NCI-H1694 treated with DMSO at 0.1 percent for 48 hours (cell line): ENCODE measurements at places on chromosomes 11 and 22.

DNA sequence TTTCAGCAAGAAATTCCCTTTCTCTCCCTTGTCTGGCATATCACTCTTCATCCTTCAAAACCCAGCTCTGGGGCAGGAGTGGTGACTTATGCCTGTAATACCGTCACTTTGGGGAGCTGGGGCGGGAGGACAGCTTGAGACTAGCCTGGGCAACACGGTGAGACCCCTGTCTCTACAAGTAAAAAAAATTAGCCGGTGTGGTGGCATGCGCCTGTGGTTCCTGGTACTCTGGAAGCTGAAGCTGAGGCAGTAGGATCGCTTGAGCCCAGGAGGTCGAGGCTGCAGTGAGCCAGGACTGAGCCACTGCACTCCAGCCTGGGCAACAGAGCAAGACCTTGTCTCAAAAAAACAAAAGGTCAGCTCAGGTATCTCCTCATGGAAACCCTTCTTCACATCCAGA is 1.4 kb upstream of the RCE1 start:
- no peak for DNase-seq

- DNase-seq = no peak
Measured at GRCh38 chr11:44565953-44566949, 788 bp downstream of the CD82 start.

DNA sequence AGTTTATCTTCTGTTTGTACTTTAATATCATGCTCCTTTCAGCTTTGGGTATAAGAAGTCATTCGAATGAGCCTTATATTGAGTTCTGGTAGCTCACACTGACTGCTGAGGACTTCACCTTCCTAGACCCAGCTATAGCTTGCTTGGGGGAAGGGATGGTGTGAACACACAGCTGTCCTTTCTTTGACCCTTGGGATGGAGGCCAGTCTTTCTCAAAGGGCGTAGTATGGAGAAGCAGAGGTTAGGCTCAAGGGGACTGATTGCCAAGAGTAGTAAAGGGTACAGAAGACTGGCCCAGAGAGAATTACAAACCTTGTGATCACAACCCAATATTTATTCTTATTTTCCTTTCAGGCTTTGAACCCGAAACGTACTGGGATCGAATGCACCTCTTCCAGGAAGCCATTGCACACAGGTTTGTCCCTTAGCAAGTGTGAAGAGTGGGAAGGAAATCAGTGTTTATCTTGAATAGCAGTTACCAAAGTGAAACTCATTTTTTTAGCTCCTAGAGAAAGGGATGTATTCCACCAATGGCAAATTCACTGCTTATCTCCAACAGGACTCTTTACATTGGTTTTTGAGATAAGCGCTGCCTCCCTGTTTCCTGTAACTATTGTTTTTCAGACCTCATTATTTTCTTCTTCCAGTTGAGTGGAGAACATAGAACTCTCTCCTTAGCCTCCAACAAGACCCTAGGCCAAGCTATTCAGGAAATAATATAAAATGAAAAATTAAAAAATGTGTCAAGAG is 42.8 kb upstream of the YWHAH start:
- DNase-seq = no peak

GRCh38 chr11:61771985-61772455 is 19.6 kb downstream of the MYRF start:
- DNase-seq = no peak

GRCh38 chr22:17921871-17922821 is 102.2 kb downstream of the MICAL3 start:
- no peak for DNase-seq

GRCh38 chr11:10358696-10359095 is 53.8 kb downstream of the ADM start:
- DNase-seq = no peak

DNA sequence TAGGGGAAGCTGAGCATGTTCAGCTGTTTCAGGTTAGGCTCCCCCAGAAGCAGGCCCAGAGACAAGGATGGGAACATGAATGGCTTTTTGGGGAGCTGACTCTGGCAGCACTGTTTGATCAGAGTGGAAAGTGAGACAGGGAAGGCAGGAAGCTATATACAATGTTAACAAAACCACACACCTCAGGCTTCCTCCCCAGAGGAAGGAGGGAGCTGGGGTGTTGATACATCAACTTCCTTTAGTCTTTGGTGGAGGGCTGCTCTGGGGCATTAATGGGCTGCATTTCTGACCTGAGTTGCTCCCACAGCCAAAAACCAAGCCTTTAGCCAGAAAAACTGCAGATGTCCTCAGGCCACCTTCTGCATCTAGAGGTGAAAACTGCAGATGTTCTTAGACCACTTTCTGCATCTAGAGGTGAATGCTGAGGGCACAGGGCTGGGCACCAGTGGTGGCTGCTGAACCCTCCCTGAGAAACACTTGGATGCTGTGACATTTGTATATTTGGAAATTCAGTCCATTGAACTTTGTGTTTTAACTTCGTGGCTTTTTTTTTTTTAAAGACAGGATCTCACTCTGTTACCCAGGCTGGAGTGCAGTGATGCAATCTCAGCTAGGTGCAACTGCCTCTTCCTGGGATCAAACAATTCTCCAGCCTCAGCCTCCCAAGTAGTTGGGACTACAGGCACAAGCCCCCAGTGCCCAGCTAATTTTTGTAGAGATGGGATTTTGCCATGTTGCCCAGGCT is 49.9 kb downstream of the KIAA1671 start:
- no peak for DNase-seq

DNA sequence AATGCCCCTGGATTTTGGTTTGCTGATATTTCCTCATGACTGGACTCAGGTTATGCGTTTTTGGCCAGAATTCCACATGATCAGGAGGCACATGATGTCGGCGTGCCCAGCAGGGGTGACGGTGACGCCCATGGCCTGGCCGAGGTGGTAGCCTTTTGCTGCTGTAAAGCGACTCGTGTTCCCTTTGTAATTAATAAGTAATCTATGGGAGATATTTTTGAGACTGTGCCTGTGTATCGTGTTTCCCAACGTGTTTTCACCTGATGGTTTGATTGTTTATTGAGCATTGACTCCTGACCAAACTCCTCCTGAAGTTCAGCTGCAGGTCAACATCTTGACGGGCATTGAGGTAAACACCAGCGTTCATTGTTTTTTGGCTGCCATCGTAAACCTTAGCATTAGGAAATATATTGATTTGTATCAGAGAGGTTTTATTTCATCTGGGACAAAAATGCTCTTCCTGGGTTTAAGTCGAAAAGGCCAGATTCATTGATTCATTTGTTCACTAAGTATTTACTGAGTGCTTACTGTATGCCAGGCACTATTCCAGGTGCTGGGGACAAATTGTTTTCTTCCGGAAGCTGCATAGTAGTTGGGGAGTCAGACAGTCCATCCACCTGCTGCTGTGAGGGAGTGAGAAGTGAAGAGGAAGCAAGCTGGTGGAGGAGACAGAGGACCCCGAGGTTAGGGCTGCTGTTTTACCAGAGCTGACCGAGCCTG is 23.6 kb downstream of the DCPS start:
- DNase-seq = no peak

DNA sequence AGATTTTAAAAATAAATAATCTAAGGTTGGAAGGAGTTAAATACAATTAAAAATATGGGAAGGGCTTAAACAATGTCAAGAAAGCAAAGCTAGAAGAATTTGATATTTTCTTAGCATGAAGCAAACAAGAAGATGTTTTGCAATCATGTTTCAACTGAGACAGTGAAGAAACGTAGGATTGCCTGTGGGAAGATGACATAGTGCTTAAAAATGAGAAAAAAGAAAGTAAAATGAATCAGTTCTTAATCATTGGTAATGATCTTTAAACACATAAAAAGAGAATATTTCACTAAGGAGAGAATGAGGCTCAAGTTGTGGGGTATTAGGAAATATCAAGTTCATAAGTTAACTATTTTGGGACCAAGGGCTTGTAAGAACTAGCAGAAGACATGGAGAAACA is 855.0 kb downstream of the METTL15 start:
- no peak for DNase-seq

DNA sequence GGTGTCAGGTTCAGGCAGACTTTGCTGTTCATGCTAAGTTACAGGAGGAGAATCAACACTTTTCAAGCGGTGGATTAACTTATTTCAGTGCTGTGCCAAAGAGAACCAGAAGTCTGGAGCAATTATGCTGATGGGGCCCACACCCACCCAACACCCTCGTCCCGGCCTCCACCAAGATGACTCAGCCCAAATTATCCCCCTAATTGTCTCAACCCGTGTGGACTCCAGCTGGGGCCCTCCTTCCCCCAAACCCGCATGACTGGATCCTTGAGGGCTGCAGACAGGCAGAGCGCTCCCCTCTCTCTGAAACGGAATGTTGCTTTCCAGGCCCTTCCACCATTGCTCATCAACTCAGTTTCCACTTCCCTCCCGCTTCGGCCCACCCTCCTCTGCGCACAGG is 34.6 kb upstream of the MN1 start:
- no peak for DNase-seq

- no peak for DNase-seq
Measured at GRCh38 chr11:44349328-44349727, 39.4 kb upstream of the ALX4 start.

DNA sequence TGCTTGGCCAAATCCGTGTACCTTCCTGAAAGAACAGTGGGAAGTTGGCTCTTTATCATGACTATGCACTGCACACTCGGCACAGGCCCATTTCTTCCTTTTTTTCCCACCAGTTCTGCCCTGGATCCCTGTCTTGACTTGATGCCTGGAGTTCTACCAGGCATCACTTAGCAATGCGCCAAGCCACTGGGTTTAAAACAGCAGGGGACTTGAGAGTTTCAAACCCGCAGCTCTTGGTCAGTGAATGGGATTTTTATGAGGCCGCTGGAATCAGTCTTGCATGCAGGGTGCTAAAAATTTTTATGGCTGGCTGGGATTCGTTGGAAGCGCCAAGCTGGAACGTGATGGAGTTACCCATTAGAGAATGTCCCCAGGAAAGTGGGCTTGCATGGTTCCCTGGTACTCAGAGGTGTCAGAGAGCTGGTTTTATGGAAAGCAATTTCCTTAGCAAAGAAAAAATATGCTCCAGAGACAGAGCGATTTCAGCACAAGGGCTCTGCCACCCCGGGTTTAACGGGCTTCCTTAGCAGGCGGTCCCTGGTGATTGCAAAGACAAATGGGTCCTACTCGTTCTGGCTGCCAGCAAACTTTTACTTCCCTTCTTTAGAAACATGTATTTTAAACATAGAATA is 432.9 kb downstream of the TENM4 start:
- DNase-seq = no peak

DNA sequence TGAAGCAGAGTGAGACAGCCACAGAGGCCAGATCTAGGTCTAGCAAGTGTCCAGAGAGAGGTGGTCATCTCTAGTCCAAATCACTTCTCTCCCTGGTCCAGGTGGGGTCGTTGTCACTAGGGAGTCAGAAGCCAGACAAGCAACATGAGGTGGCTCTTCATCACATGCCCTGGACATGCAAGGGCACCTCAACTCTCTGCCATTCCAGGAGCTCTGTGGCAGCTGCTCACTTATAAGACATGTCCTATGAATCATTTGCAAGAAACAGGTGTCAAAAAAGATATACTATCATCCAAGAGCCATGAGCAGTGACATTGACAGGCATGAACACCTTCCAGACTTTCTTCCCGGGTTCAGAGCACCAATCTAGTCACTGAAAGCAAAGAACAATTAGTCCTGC is 130.8 kb downstream of the GALNT18 start:
- DNase-seq = no peak

DNA sequence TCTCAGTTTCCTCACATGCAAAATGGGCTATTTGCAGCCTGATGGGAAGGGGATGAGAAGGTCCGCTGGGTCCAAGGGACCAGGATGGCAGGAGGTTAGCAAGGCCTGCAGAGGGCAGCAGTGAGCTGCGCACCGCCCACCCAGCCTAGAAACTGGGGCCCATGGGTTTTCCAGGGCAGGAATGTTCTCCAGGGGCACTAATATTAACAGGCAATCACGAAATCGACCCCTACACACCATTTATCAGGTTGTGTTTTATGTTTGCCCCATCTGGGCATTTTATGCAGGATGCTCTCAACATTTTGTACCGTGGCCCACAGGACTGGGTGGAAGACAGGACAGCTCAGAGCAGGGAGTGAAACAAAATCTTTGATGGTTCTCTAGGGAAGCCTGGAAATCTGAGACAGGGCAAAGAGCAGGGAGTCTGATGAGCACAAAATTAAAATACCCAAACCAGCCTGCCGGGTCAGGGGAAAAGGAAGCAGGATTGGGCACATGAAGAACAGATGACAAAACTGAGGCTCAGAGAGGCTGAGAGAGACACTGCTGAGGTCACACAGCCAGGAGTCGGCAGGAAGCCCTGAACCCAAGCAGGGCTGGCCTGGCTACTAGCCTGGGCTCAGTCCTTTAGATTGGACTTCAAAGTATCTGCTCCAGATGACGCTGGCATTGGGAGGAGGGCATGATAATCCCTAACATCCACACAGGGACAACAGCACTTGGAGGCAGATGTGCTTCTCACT is 1.6 kb upstream of the BCR start:
- peak; percentile 32 for DNase-seq

GRCh38 chr11:1064167-1064566 is 10.5 kb upstream of the MUC2 start:
- DNase-seq = no peak

DNA sequence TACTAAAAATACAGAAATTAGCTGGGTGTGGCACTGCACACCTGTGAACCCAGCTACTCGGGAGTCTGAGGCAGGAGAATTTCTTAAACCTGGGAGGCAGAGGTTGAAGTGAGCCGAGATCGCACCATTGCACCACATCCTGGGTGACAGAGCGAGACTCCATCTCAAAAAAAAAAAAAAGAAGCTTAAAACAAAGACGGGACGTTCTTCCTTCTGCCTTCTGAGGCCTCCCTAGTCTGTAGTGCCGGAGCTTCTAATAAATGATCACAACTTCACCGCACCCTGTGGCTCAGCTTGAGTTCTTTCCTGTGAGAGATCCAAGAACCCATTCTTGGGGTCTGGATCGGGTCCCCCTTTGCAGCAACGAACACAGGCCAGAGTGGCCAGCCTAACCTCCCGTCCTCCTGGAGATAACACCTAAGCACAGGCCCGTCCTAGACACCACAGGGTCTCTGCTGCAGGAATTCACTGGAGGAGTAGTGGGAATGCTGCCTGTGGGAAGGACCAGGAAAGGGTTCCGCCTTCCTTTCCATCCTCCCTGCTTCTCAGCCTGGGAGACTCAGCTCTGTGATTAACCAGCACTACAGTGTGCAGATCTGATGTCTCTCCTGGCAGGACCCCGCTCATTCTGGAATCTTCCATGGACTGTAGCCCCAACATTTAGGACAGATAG is 2.2 kb upstream of the APOBEC3H start:
- DNase-seq = no peak

- no peak for DNase-seq
Measured at GRCh38 chr11:27754035-27755017, 54.1 kb upstream of the BDNF start.

DNA sequence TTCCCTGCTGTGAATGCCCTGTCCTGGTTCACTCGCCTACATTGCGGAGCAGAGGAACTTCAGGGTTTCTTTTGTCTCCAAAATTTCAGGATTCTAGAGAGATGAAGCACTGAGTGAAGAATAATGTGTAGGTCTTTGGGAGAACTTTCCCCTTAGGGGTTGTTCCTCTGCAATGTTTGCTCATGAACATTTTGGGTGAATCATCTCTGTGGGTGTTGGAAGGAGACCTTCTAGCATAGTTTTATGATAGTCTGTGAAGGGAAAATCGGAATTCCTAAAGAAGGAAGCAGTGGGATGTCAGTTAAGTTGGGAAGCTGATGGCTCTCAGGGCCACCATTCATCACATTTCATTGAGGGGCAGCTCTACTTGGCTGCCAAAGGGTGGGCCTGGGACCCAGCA is 64.8 kb downstream of the MIAT start:
- no peak for DNase-seq
